ENCODE measurements at places on chromosomes 13 and 19.

DNA sequence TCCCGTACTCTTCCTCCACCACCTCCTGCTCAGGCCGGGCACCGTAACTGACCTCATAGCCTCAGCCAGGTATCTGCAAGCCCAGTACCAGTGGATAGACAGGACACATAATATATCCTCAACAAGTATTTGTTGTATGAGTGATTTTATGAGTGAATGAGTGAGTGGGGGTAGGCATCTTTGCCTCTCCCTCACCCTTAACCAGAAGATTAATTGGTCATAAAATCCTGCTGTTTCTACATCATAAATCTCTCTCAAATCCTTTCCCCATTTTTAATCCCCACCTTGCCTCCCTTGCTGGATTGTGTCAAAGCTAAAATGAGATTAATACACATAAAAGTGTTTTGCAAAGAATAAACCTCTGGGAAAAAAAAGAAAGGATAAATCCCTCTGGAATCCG lies 44.4 kb upstream of the HMGB1 start:
- no peak for DNase-seq

DNA sequence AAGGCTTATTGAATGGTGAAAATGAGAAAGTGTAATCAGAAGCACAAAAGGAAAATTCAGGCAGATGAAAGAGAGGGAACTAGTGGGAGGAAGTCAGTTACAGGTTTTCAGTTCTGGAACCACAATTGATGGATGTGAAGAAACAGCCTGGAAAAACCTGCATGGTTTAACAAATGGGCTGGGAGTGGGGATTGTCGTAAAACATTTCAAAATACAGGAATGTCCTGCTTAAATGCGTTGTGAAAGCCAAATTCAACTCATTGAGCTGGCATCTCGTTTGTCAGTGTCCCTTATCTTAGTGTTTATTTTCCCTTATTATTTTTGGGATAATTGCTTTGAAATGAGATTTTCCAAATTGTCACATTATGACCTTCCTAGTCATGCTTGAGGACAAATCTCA lies 106.5 kb upstream of the RFC3 start:
- DNase-seq, result no peak

DNA sequence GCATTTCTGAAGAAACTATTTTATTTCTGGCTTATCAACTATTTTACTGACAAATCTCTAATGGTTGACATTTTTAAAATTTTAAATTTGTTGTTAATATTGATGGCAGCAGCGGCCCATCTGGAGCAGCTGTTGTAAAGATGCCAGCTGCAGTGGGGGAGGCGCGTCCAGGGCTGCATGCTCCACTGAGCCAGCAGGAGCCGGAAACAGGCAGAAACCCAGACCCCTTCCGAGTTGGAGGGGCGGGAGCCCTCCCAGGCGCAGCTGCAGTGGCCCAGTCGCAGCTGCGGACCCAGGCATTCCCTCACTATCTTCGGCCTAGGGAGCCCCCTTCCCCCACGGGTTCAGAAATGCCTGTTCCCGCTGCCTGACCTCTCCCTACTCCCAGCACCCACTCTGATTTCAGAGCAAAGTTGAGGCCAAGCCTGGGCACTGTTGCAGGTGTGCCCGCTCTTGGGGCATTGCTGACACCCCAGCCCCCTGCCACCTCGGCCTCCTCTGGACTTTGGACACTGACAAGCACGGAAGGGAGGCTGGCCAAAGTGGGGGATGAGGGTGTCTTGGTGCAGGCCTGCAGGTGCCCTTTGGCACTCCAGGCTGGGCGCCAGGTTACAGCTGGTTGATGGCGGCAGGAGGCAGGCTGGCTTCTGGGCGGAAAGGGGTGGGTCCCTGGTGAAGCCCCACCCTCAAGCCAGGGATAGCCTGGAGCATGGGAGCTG lies 69.2 kb downstream of the PIBF1 start:
- no peak for DNase-seq

DNA sequence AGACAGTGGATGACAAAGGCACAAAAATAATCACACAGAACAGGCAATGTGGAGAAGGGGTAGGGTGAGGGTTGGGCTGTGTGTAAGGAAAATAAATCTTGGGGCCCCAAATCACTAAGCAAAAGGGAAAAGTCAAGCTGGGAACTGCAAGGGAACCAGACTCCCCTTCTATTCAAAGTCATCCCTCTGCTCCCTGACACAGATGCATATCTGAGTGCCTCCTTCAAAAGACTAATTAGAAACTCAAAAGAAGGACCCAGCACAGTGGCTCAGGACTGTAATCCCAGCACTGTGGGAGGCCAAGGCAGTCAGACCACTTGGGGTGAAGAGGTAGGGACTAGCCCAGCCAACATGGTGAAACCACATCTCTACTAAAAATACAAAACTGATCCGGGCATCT lies 18.3 kb downstream of the ZNF611 start:
- no peak for DNase-seq

DNA sequence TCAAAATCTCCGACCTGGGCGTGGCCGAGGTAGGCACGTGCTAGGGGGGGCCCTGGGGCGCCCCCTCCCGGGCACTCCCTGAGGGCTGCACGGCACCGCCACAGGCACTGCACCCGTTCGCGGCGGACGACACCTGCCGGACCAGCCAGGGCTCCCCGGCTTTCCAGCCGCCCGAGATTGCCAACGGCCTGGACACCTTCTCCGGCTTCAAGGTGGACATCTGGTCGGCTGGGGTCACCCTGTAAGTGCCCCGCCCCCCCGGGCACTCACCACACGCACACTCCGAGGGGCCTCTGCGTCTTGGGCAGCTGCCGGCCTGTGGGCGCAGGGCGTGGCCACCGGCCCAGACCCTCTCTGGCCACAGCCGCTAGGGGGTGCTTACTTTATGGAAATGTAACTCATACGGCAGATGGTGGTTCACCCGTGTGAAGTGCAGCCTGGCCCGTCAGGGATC lies 14.9 kb downstream of the STK11 start:
- no peak for DNase-seq

DNA sequence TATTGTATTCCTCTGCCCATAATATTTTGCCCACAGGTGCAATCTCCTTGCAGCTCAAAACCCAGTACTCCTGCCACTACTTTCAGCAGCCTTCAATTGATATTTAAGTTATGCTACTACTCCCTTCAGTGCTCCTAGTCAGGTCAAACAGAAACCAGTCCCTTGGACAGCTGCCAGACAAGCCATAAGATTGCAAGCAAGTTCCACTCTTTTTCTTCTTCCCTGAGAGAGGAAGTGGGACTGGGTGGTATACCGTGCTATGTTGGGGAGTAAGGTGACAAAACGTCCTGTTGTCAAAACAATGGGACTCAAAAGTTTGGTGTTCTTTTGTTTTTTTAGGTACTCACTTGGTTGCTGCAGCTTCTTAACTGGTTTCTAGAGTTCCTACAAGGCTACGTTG lies 63.1 kb upstream of the FRY start:
- DNase-seq, result no peak

- DNase-seq, result peak; percentile 90
Observed at GRCh38 chr19:1248786-1249297, 459 bp downstream of the MIDN start.

DNA sequence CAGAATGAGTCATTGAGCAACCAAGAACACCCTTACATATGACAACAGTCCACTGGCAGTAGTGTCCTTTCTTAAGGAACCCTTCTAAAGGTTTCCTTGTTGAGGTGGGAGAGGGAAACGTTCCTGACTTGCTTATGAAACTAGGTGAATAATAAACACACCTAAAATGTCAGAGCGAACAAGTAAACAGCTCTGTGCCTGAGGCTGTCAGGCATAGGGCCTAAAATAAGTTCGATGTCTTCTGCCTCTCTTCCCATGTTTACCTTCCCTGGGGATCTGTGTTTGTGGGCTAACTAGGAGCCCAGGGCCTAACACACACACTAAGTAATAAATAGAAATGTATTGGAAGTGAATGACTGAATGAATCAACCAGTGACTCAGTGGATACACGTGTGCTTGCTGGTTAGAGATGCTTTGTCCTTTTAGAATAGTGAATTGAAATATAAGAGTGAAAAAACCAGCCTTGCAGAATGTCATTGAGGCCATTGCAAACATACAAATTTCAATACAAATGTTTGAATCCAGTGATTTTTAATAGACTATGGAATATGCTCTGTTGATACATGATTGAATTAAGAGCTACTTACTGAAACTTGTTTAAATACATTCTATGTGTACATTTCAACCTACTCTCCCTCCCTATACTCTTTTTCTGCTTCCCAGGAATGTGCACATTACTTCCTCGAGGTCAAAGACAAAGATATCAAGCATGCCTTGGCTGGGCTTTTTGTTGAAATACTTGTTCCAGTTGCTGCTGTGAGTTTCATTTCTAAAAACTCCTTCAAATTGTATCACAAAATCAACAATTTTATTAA lies 102.9 kb downstream of the FRY start:
- no peak for DNase-seq

- no peak for DNase-seq
Observed at GRCh38 chr13:77429320-77430142, 102.6 kb upstream of the MYCBP2 start.

DNA sequence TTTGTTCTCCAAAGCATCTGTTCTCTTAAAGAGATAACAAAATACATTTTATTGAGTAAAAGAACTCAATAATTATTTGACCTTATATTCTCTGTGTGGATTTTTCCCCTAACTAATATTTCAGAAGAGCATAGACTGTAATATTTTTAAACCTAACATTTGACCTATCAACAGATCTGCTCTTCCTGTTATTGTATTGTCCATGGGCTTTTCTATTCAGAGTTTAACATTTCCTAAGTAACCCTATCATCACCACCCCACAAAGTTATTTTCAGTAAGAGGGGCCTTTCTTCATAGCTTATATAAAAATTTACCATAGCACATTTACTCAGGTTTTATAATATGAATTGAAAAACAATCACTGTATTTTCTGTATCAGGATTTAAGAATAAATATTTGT lies 17.5 kb downstream of the POLR1D start:
- no peak for DNase-seq

- no peak for DNase-seq
Observed at GRCh38 chr13:46124967-46125933, 20.4 kb upstream of the CPB2 start.

DNA sequence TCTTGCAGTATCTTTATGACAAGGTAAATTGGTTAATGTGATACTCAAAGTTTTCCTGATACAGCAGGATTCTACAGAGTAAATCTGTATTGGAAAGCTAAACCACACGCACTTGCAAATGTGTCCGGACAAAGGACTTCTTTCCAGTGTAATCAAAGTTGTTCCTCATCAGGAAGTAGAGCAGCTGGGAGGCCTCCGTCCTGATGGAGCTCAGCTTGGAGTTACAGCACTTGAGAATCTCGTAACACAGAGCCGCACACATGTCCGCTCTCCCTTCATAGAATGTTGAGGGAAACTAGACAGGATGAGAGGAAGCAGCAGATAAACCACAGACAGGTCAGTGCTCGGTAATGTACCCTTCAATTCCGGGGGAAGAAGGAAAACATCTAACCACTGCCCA lies 78.8 kb upstream of the SLC15A1 start:
- DNase-seq, result no peak

GRCh38 chr13:107130566-107130965 lies 562.6 kb upstream of the ARGLU1 start:
- no peak for DNase-seq

DNA sequence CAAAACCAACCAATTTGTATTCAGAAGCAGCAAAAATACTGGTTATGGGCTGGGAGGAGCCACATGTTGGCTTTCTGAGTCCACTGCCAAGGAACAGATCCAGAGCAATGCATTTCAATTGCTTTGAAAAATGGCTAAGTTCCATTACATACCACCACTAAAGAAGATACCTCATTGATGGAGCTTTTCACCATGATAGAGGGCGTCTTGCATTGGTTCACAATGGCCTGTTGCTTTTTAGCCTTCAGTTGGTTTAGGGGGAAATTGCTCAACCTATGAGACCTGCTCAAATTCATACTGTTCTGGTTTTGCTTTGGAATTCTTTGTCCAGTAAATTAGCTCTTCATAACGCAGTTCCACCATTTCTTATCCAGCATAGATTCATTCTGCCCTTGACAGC lies 21.2 kb upstream of the CPB2 start:
- no peak for DNase-seq
